NCI-H2171 treated with DMSO at 0.1 percent for 48 hours (cell line): ENCODE measurements at places on chromosomes 13 and 19.

DNA sequence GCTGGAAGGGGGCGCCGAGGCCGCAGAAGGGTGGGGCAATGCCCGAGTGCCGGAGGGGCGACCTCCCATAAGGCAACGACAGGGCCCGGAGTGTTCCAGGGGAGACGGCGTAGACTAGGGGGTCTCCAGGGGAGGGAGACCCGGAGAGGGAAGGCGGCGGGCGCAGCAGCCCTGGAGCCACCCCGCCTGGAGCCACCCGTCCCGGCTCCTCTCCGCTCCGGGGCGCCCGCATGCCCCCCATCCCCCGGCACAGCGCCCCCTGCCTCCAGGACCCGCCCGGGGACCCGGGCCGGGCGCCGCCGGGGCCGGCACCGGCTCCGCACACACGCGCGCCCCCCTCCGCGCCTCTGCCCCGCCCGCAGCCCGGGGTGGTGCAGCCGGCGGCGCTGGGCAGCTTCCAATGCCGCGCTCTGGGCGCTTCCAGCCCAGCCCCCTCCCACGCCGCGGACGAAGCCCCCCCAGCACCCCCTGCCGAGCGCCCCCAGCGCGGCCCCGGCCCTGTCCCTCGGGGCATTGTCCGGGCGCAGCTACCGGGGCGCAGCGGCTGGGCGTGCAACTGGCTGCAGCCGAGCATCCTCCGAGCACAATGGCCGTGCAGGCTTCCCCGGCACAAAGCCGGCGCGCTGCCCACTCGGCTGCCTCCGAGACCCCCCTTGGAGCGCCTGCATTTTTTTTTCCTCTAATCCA lies 519 bp downstream of the PTPRS start:
- peak; percentile 7 for DNase-seq

DNA sequence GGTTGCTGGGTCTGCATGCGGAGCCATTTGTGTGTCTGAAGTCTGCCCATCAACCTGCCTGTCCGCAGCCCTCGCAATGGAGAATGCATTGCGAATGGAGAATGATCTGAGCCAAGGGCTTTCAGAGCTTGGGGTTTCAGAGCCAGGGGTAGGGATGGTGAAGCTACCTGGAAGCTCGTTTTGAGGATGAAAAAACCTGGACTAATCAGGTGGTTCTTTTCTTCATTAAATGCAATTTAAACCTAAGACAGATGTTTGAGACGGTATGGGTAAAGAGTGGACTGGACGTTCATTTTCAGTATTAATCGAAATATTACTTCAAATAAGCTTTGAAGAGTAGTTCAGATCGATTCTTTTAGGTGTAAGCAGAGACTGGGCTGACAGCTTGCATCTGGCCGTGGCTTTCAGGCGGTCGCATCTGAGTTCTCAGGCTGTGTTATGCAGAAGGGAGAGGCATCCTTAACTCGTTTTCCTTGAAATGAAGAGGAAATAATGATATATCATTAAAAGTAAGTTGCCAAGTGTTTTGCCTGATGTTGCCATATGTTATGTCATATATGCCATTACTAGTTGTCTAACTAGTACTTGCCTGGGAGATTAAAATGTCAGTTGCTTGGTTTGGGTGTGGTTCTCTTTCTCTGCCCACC lies 801 bp downstream of the MCF2L start:
- DNase-seq, result peak; percentile 48

DNA sequence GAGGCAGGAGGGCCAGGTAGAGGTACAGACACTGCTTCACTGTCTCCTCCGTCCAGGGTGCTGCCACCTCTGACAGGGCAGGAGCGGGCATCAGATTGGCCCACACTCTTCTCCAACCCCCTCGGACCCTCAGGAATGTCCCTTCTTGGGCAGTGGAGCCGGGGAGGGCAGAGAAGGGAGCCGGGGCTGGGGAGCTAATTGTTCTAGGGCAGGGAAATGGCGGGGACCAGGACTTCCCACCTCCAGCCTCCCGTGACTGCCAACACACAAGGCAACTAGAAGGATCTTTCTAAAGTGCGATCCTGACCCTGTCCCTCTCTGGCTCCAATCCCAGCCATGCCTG lies 10.1 kb upstream of the RSPH6A start:
- no peak for DNase-seq

DNA sequence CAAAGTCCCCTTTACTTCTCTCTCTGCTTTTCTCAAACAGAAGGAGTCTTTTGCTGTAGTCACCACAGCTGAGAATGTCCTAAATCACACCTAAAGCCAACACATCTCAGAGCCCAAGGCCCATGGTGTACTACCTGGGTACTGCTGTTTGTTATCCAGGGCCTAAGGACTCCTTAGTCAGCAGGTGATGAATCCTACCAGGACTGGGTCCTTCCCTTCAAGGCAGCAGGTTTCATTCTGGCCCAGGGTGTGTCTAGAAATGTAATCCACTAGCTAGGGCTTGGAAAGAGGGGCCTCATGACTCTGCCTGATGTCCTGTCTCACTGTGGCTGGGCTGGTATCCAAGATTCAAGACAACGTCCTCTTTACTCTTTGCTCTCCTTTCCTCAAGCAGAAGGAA lies 36.2 kb upstream of the ENOX1 start:
- no peak for DNase-seq

DNA sequence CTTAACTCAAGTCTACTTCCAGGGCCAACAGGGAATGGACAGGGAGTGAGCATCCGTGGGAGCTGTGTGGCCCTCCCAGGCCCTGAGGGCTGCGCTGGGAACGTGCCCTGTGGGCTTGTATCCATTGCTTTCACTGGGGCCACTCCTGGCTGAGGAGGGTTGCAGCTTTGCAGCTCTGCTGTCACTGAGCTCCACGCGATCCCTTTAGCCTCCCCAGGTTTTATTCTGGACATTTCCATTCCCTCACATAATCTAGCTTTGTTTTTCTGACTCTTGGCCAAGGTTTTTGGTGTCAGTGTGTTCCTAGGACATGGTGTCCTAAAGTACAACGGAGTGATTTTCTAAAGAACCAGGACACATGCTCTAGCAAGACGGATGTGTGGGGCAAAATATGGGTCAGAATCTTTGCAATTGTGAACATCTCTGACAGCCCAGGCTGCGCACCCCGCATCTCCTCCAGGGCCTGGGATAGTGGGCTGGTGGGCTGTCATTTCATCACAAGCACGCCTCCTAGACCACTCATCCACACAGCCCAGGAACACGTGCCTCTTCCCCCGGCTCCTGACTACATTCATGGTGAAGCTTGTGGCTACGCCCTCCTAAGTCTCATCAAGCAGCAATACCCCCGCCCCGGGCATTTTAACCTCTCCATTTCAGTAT lies 28.0 kb downstream of the GGACT start:
- DNase-seq, result no peak

- no peak for DNase-seq
Measured at GRCh38 chr19:32824191-32824751, 45.3 kb downstream of the SLC7A9 start.

DNA sequence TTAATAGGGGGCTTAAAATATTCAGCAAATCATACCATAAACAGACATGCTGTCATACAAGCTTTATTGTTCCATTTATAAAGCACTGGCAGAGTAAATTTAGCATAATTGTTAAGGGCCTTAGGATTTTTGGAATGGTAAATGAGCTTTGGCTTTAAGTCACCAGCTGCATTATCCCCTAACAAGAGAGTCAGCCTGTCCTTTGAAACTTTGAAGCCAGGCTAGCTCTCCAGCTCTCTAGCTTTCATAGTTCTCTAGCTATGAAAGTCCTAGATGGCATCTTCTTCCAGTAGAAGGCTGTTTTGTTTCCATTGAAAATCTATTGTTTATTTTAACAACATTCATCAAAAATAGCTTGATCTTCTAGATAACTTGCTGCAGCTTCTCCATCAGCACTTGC lies 420.8 kb upstream of the GPC6 start:
- DNase-seq, result no peak

DNA sequence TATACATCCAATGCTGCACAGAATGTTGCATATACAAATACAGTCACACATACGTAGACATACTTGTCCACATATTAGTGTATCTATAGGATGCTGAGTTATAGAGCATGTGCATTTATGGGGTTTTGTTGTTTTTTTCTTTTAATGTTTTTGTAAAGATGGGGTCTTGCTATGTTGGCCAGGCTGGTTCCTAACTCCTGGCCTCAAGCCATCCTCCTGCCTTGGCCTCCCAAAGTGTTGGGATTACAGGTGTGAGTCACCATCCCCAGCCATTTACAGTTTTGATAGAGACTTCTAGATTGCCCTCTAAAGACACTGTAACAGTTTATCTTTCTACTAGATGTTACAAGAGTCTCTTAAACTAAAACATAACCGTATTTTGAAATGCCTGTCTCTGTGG lies 14.3 kb downstream of the HNRNPUL1 start:
- no peak for DNase-seq

DNA sequence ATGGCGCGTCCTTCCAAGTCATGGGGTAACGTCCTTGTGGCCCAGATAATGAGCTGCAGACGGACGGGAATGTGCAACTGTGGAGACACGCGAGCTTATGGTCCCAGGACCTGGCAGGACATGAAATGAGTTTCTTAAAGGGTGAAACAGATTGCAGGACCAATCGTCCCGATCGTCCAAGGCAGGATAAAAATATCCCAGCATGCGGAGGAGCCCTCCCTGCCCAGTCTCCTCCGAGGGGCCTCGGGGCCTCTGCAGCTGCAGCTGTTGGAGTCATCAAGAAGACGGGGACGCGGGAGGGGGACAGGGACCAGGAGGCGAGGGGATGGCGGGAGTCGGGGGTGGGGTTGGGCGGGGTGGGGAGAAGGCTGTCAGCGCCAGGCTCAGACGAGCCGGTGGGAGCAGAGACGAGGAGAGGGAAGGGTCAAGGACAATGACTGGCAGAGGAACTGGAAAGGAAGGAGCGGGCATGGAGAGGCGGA lies 14.4 kb upstream of the GARIN5A start:
- DNase-seq, result no peak

DNA sequence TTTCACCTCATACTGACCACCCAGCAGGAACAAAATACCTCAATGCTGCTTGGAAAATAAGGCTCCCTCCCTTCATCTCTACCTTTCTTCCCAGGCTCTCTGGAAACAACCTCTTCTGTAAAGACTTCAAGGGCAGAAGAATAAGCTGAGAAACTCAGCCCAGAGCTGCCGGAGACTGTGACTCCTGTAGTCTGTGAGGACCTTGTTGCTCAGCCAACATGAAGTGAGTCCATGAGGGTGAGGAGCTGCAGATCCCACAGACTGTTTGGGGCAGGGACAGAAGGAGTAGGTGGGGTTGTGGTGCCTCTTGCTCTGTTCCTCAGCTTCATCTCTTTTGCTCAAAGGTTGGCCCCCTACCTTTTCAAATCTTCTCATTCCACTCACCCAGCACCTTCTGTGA lies 7.8 kb downstream of the LILRA5 start:
- no peak for DNase-seq

GRCh38 chr19:3538965-3539755 lies at the start of gene TEKTIP1:
Gene TEKTIP1 (plus strand): TSS chr19:3539174. CDS start chr19:3539178, 4 bp downstream.
- DNase-seq, result peak; percentile 37

DNA sequence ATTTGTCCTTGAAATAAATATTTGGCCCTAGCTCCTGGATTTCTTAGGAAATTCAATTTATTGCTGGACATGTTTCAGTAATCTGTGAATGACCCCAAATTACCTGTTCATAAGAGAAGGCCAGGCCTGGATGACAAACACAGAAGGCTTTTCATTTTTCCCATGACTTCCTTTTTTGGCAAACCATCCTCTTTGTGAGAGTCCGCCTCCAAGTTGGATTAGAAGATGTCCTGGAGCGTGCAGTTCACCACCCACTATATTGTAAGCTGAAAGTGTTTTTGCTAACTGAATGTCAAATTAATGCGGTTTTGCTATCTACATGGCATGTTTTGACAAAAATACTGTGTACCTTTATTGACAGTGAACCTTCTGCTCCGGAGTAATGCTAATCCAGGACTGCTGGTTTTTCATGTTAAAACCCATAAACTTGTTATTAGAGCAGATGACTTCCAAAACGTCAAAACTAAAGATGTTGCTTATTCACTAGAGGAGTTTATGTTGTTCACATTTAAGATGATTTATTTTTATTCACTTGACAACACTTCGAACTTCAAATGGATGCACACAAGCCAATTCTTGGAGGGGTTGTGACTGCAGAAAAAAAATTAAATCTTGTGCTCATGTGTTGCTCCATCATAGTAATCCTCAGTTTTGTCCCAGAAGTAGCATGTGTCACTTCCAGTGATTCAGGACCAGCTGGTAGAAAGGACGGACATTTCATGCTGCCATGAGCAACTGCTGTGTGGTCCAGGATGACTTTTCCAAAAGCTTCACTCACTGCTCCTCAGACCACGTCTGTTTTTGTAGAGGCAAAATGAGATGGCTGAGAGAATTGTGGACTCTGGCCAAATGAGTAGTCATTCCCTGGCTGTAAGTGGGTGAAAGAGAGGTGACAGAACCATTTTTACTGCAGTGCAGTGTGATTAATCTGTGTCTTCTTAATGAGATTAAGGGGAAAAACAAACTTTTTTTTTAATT lies 71.0 kb downstream of the ITGBL1 start:
- DNase-seq, result no peak

DNA sequence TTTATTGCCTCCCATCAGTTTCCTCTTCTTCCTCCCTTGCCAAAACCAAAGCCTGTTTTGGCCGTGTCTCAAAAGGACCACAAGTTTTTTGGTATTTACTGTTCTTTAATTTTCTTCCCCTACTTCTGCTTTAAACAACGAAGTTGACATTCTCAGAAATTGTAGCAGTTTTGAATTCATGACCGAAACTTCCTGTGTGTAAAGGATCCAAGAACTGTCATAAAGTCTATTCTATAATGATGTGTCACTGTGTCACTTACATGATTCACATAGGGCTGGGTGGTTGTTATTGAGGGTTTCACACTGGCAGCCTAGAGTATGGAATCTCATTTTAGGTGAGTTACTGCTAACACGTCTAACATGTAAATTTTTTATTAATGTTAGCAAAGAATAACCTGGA lies 741.0 kb upstream of the KLHL1 start:
- no peak for DNase-seq

DNA sequence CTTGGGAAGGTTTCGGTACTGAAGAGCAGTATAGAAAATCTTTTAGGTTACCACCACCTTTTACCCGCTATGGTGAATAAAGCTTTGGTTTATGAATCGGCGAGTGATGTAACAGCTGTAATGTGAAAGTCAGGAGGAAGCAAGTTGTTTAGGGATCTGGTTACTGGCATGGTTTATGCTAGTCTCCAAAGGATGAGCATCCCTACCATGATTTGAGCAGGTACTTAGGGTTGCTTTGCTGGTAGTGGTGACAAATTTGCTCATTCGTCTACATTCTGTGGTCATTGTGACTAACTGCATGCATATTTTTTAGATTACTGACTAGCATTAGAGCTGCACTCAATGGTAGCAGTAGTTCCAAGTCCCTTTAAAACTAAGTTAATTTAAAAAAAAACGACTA lies 104.1 kb downstream of the FRY start:
- no peak for DNase-seq

DNA sequence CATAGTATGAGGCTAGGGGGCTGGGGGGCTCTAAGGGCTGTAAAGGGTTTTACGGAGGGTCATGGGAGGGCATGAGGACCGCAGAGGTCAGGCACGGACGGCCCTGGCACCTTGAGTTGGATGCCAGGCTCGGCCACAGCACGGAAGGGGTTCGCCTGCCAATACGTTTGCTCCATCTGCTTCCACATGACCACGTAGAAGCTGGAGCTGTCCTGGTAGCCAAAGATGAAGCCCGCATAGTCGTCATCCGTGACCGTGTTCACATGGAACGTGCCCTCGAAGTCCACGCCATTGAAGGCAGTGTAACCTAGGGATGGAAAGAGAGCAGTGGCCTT lies 6.4 kb downstream of the COMP start:
- DNase-seq, result no peak

GRCh38 chr19:55015126-55015525 lies 22.9 kb downstream of the GP6 start:
- DNase-seq, result no peak
